Iris pigment epithelial cell (primary cell): ENCODE measurements at places on chromosomes 11 and 22.

DNA sequence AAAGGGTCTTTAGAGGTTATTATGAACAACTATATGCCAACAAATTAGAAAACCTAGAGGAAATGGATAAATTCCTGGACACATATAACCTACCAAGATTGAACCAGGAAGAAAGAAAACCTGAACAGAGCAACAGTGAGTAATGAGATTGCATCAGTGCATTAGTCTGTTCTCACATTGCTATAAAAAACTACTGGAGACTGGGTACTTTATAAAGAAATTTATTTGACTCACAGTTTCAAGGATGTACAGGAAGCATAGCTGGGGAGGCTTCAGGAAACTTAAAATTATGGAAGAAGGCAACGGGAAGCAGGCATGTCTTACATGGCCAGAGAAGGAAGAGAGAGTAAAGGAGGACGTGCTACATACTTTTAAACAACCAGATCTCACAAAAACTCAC lies 70.8 kb upstream of the GNAZ start:
- peak; percentile 7 for DNase-seq

DNA sequence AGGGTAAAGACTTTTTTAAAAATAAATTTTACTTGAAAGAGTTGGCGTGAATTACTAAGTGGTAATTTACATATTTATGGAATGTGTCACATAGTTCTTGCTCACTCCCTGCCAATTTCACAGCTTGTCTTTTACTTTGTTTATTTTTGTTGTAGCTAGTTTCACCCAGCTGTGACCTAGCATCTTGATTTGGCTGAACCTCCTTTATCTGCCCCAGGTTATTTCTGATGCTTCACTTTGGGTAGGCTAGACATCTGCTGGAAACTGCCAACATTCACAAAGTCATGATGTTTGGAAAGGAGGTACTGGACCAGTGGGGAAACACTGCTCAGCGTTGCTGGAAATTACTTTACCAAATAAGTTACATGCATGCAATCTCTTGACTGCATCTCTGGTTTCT lies 1676.0 kb upstream of the RAG2 start:
- DNase-seq = peak; percentile 8

DNA sequence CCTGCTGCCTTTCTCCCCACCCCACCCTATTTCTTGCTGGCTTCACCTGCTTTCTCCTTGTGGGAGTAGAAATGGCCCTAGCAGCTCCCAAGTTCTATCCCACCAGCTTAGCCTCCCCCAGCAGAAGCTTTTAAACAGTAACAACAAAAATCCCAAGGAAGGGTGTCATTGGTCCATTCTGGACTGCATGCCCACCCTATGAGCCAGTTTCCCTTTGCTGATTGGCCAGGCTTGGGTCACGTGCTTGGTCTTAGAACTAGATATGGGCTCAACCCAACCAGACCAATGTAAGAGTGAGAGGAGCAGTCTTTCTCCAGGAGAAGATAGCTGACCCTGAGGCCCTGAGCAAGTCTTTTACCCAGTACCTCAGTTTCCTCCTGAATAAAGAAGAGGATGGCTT lies 2.3 kb downstream of the MTFP1 start:
- DNase-seq = peak; percentile 11

DNA sequence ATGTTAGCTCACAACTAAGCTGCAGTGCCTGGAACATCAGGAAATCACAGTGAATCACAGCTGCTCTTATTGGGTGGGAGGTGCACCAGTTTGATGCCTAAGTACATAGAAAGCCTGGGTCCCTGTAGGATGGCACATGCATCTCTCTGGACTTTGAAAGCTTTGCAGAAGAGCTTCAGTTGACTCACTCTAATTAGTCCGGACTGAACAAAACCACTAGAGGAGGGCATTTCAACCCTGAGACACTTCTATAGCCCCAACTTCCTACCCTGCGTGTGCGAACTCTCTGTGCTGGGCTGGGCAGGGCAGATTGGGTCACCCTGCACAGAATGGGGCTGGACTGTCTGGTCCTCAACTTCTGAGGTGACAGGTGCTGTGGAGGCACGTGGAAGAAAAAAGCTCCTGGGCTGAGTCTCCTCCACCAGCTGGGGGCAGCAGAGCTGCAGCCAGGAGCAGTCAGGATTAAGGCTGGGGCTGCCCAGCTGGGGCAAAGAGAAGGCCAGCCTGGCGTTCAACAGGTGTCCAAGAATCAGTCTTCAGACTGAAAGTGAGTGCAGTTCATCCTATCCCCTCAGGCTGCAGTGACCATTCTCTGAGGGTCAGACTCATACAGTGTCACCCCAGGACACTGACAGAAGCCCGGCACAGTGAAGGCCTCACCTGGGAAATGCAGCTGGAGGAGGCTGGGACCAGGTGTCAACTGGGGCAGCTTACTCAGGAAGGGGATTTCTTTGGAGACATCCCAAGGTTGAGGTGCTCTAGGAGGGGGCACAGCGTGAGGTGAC lies 22.1 kb downstream of the GGTLC2 start:
- DNase-seq = peak; percentile 38

GRCh38 chr11:118921121-118921928 lies 4.4 kb downstream of the BCL9L start:
- peak; percentile 89 for DNase-seq

DNA sequence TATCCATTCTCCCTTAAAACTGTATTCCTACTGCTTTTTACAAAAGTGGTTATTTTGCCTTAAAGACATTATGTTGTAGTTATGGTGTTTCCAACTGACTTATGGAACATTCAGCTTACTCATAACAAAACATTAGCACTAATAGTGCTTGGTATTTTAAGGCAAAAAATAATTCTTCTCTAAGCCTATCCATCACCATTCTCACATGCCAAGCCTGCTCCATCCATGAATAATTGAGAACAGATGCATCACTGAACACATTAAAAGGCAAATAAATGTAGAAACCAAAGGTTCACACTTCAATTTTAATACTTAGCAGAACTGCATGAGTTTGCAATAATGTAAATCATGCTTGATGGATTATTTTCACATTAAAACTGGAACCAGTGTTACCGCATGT lies 42.3 kb upstream of the DDI1 start:
- DNase-seq = no peak

DNA sequence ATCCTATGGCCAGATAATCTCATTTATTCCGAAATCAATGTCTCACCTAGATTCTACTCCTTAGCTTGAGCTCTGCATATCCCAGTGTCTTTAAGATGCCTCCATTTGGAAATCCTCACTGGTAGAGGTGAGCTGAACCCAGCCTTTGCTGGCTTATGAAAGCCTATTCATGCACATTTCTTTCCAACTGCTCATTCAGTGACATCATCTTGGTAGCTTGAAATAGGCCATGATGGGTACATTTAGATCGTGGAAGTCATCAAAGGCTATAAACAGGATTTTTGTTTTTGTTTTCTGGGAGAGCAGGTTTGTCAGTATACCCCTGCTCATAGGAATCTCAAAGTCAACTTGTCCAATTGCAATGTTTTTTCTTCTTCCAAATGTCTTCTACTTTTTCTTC lies 6.0 kb downstream of the NXPE1 start:
- peak; percentile 9 for DNase-seq

GRCh38 chr11:118893662-118894061 lies 10.0 kb downstream of the CXCR5 start:
- no peak for DNase-seq

- peak; percentile 11 for DNase-seq
Observed at GRCh38 chr11:17171916-17172315, 35.9 kb downstream of the PIK3C2A start.

DNA sequence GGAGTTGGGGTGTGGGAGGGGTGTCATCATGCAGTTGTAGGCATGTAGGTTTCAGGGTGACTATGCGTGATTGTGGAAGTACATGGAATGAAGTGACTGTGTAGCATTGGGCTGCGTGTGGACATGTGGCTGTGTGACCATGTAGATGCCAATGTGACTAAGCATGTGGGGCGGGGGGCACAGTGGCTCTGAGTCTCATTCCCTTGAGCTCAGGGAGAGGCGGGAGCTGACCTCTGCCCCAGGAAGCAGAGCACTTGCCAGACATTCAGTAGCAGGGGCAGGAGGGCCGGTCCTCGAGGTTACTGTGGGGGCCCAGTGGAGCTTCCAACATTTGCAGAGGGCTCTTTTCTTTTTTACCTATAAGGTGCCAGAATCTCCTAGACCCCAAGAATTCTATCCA lies 440 bp upstream of the KLHL35 start:
- DNase-seq = no peak

- peak; percentile 52 for DNase-seq
Observed at GRCh38 chr11:47179655-47179991, 2.9 kb upstream of the ARFGAP2 start.

- DNase-seq = no peak
Observed at GRCh38 chr22:39122772-39123470, 25.9 kb downstream of the APOBEC3H start.

- no peak for DNase-seq
Observed at GRCh38 chr11:3933165-3933628, 77.7 kb downstream of the STIM1 start.

DNA sequence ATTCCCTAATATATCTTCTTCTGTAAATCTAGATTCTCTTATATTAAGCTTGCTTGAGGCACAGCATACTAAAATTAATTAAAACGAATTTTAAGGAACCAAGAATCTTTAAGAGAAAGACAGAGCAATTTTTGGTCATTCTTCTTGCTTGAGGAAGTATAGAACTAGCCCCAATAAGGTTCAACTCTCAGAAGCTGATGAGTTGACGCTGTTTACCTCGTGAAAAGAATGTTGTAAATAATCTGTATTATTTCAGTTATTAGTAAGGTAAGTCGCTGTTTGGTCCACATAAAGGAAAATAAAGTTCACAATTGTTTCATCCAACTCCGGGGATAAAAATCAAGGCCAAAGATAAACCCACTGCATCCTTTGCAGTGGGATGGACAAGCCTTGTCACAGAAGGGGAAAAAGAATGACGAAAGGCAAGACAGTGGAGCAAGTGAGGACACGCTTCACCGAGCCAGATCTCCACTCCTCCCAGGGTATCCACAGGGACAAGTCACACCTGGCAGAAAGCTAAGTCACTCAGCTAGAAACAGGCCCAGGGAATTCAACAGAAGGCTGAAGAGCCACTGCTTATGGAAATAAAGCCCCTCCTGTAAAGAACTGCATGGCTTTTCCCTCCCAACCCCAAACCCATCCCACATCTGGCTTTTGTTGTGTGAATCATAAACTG lies 752 bp downstream of the POU2AF1 start:
- no peak for DNase-seq

- DNase-seq = no peak
Observed at GRCh38 chr11:45606514-45607281, 58.7 kb downstream of the CHST1 start.

GRCh38 chr11:65479184-65480145 lies 19.4 kb upstream of the MALAT1 start:
- peak; percentile 89 for DNase-seq
